ENCODE measurements at places on chromosomes 13 and 19.

GRCh38 chr19:6098574-6098973 lies 11.7 kb downstream of the RFX2 start:
- DNase-seq: no peak

- DNase-seq: no peak
Observed at GRCh38 chr19:18869023-18869618, 26.8 kb downstream of the CERS1 start.

DNA sequence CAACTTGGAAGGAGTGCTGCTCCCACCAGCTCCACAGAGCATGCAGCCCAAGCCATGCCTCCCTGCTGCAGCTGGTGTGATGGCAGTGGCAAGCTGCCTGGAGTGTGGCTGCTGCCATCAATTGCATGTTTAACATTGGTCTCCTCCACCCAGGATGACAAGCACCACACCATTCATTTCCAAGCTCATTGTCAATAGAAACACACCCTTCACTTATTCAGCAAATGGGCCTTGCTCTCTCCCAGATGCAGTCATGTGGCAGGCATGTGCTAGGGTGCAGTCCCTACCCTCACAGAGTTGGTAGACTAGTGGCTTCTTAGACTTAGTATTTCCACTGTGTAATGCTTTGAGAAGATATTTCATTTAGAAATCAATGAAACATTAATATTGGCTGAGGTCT lies 70.8 kb upstream of the FGF14 start:
- no peak for DNase-seq

- no peak for DNase-seq
Observed at GRCh38 chr19:42091300-42091699, 15.3 kb downstream of the ZNF574 start.

GRCh38 chr19:11031421-11032070 lies 57.7 kb upstream of the LDLR start:
- DNase-seq: no peak

- no peak for DNase-seq
Observed at GRCh38 chr19:11061952-11062351, 27.3 kb upstream of the LDLR start.
